Activated T-helper 9 cell treated with anti-CD3 and anti-CD28 coated beads, Interleukin-2, amount 50 U/mL, for 16 hours (primary cell): ENCODE measurements at places on chromosomes 7 and 10.

GRCh38 chr10:20647756-20648155 lies 249.4 kb downstream of the NEBL start:
- DNase-seq = no peak

GRCh38 chr7:66170309-66171231 lies 34.6 kb upstream of the TPST1 start:
- no peak for DNase-seq

DNA sequence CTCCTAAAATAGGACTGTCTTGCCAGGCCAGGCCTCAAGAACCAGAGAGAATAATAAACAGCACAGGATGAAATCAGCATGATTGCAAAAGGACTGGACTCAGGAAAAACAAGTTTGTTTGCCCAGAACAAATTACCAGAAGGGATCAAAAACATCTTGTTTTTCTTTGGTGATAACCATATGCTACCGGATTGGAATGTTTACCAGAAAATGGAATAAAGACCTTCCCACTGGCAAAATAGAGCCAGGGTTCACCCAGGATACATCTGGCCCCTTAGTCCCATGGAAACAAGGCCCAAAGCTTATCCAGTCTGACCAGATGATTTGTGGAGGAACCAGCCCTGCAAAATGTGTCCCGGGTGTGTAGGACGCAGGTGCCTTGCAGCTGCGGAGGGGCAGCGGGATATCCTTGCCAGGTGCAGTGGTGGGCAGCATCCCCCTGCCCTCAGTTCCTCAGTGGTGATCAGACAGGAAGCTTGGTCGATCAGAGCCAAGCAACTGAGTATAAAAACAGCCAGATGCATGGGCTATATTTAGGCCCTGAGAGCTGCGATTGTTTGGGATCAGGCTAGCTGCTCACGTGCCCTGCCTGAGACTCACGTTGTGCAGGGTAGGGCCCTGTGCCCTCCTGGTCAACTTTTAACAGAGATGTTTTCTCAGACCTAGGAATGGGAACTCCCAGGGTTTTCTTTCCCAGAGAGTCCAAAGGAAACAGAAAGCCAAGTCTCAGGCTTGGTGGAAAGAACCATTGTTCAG lies 4.6 kb upstream of the ZNF22 start:
- no peak for DNase-seq

GRCh38 chr7:96349572-96349971 lies 27.7 kb upstream of the SLC25A13 start:
- no peak for DNase-seq

- DNase-seq = no peak
Measured at GRCh38 chr10:126468876-126469643, 80.8 kb upstream of the ADAM12 start.

DNA sequence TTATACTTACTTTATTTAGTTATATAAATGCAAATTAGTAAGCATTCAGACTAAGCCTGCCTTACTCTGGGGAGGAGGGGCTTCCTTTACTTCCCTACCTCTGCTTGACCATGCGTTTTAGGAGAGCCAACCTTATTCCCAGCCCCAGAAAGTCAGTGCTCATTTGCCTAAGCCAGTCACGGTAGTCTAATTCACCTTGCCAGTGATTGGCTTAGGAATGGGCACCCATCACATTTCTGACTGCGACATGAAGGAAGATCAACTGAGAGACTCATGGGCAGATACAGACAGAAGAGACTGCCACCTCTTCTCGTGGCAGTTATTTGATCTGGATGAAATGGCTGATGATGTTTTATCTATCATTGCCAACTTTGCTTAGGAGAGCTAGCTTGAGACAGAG lies 29.5 kb downstream of the RPA3 start:
- DNase-seq = no peak
